ENCODE measurements at places on chromosomes 12 and 14.

DNA sequence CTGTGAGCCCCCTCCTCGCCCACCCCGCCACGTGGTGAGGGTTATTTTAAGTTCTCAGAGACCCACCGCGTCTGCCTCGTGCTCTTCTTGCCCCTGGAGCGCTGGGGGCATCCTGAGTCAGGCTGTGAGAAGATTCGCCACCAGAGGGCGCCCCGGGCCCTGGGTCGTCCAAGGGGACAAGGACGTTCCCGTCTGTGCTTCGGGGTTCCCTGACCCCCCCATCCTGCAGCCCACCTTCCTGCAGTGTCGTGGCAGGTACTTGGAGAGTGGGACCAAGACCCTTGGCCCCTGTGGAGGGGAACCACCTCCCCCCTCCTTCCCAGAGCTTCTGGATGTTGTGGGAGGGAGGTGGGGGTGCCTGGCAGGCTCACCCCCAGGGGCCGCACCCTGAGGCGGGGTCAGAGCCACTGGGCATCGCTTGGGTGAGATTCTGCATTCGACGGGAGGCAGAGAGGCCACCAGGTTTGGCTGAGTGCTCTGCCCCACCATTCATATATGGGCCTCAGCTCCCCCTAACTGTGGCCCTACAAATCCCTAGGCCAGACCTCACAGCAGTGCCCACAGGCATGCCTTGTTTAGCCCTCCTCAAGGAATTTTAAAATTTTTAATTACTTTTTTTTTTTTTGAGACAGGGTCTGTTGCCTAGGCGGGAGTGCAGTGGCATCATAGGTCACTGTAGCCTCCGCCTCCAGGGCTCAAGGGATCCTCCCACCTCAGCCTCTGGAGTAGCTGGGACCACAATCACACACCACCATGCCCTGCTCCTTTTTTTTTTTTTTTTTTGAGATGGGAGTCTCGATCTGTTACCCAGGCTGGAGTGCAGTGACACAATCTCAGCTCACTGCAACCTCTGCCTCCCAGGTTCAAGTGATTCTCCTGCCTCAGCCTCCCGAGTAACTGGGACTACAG lies 17.0 kb downstream of the RHOF start:
- peak; percentile 96 for DNase-seq

- no peak for DNase-seq
These were observed 27.9 kb downstream of the TAOK3 start for GRCh38 chr12:118344829-118345228.

DNA sequence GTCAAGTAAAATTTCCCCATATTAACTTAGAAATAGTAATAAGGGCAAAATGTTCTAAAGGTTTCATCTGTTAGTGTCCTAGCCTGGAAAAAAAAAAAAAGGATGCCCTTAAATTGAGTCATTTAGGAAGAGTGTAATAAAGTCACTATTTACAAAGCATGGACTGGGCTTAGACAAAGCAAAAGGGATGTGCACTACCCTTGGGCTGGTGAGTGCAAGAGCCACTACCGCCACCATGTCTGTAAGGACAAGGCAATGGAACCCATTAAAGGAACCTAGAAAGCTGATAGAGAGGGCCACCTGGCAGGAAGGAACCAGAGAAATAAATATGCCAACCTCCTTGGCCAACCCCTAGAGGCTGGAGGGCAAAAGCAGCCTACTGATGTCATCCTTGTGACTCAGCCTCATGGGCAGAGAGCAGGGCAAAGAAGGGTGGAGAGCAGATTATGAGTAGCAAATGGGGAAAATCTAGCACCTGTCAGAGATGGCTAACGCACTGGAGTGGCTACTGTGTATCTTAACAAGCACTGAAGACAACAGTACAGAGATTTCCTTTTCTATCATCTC lies 59.5 kb upstream of the FUT8 start:
- no peak for DNase-seq

- no peak for DNase-seq
These were observed 17.7 kb downstream of the DNAL1 start for GRCh38 chr14:73662487-73662943.

- DNase-seq = no peak
These were observed 73.1 kb downstream of the DAD1 start for GRCh38 chr14:22515929-22516328.
